Tibial nerve (tissue), 4 donors: ENCODE measurements at places on chromosomes 13 and 19.

GRCh38 chr19:13428352-13428751 lies 77.9 kb downstream of the CACNA1A start:
- no peaks in the 10 kb centered on the region for H3K36me3 ChIP-seq
- H3K27me3 ChIP-seq: no peaks in the 10 kb centered on the region
- no peaks in the 10 kb centered on the region for H3K4me1 ChIP-seq
- DNase-seq: peak; percentile 4
- H3K27ac ChIP-seq: no peak overlapping the region
- H3K4me3 ChIP-seq: no peak overlapping the region

- H3K27me3 ChIP-seq: no peaks in the 10 kb centered on the region
- no peak for DNase-seq
- H3K27ac ChIP-seq: no peak overlapping the region
- no peak overlapping the region for H3K4me3 ChIP-seq
Observed at GRCh38 chr19:11364935-11365334, 9.5 kb upstream of the SWSAP1 start.

DNA sequence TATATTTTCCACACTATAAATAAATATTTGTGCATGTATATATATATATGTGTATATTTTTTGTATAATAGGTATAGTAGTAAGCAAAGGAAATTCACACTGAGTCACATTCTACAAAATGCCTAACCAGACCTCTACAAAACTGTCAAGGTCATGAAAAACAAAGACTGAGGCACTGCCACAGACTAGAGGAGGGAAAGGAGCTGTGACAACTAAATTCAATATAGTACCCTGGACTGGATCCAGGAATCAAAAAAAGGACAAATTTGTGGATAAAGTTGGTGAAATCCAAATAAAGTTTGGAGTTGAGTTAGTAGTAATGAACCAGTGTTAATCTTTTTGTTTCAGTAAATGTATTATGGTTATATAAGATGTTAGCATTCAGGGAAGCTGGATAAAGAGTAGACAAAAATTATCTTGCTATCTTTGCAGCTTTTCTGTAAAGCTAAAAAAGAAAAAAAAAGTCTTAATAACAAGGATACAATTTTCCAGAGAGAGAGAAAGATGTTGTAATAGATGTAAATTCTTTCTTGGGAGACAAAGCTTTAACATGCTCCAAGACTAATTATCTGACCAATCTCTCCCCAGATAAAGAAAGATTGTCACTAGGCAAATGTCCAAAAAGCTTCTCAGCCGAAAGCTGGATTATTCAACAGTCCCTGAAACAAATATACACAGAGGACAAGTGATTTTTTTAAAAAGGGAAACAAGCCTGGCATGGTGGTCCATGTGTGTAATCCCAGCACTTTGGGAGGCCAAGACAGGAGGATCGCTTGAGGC lies 19.1 kb downstream of the SYDE1 start:
- H3K27ac ChIP-seq: peak overlapping the region; percentile 69
- H3K4me1 ChIP-seq: peaks cover 24% of the 10 kb centered on the region
- H3K4me3 ChIP-seq: peak overlapping the region; percentile 69
- no peak for DNase-seq
- H3K27me3 ChIP-seq: no peaks in the 10 kb centered on the region
- peaks cover 2% of the 10 kb centered on the region for H3K36me3 ChIP-seq

DNA sequence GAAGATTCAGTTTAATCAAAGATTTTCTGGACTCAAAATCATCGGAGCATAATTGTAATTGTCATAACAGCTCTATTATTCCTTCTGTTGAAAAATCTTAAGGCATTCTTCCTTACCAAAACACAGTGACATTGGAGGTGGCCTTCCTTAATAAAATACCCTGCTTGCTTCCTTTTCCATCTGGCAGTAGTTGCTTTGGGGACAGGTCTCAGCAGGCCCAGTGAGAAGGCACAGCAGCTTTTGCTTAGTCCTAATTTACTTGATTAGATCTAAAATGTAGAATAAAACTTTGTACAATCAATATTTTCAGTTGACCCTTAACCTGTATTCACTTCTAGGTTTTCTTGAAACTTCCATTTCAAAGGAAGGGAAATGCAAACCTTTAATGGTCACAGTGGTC lies 471.6 kb downstream of the PCDH20 start:
- no peak overlapping the region for H3K27ac ChIP-seq
- no peaks in the 10 kb centered on the region for H3K27me3 ChIP-seq
- no peak for DNase-seq
- no peak overlapping the region for H3K4me3 ChIP-seq
- no peaks in the 10 kb centered on the region for H3K36me3 ChIP-seq

GRCh38 chr13:48630773-48631172 lies 23.0 kb upstream of the CYSLTR2 start:
- no peaks in the 10 kb centered on the region for H3K4me1 ChIP-seq
- DNase-seq: no peak
- no peak overlapping the region for H3K4me3 ChIP-seq
- peak overlapping the region; percentile 31 for H3K27ac ChIP-seq
- H3K27me3 ChIP-seq: no peaks in the 10 kb centered on the region
- H3K36me3 ChIP-seq: no peaks in the 10 kb centered on the region

GRCh38 chr13:112127564-112128330 lies 60.8 kb downstream of the SOX1 start:
- DNase-seq: no peak
- H3K27ac ChIP-seq: no peak overlapping the region
- H3K36me3 ChIP-seq: no peaks in the 10 kb centered on the region
- no peaks in the 10 kb centered on the region for H3K27me3 ChIP-seq
- no peak overlapping the region for H3K4me3 ChIP-seq
- H3K4me1 ChIP-seq: no peaks in the 10 kb centered on the region

GRCh38 chr13:51101636-51102235 lies 9.3 kb downstream of the C13orf42 start:
- H3K27me3 ChIP-seq: no peaks in the 10 kb centered on the region
- no peak for DNase-seq
- no peaks in the 10 kb centered on the region for H3K4me1 ChIP-seq
- no peak overlapping the region for H3K4me3 ChIP-seq
- H3K36me3 ChIP-seq: no peaks in the 10 kb centered on the region

GRCh38 chr13:40697711-40698110 lies 31.3 kb upstream of the FOXO1 start:
- H3K4me1 ChIP-seq: no peaks in the 10 kb centered on the region
- no peak for DNase-seq
- H3K27me3 ChIP-seq: no peaks in the 10 kb centered on the region
- H3K27ac ChIP-seq: no peak overlapping the region
- no peak overlapping the region for H3K4me3 ChIP-seq
- H3K36me3 ChIP-seq: no peaks in the 10 kb centered on the region

DNA sequence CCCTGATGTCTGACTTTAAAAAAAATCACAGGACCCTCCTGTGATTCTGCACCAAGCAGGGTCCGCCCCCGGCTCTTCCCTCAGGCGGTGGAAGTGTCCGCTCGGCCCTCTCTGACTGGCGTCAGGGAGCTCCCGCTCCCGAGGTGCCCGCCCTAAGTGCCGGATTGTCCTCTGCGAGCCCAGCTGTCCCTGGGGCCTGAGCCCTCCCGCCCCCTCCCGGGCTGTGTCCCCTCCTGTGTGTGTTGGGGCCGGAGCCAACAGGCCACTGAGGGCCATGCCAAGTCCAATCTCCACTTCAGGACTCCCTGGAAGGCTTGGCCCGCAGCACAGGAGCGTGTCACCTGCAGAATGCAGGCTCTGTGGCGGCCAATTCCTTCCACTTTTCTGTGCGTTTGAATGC lies 25.4 kb downstream of the MAP2K2 start:
- H3K4me1 ChIP-seq: peaks cover 13% of the 10 kb centered on the region
- H3K36me3 ChIP-seq: peaks cover 93% of the 10 kb centered on the region
- H3K27me3 ChIP-seq: no peaks in the 10 kb centered on the region
- DNase-seq: no peak
- no peak overlapping the region for H3K27ac ChIP-seq

- H3K27ac ChIP-seq: no peak overlapping the region
- DNase-seq: no peak
- no peaks in the 10 kb centered on the region for H3K27me3 ChIP-seq
- H3K4me1 ChIP-seq: no peaks in the 10 kb centered on the region
- H3K4me3 ChIP-seq: no peak overlapping the region
Observed at GRCh38 chr13:36454121-36454520, 21.8 kb downstream of the CCNA1 start.

DNA sequence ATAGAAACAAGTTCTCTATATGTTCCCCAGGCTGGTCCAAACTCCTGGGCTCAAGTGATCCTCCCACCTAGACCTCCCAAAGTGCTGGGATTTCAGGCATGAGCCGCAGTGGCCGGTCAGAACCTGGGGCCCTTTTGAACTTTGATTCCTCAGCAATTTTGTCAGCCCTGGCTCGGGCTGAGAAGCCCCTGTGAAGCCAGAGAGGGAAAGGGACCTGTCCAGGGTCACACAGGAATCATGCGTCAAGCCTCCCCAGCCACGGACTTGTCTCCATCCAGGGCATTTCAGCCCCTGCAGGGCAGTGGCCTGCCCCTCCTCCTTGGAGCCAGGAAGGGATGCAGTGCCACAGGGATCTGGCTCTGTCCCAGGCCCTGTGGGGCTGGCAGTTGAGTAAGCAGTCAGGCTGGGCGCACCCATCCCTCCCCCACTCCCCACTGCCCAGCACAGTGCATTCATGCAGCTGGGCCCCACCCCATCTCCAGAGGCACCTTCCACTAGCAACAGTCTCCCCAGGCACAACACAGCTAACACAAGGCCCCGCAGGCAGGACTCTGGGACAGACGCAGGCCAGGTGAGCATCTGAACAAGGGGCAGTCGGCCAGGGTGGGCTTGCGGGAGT lies at the start of gene CAPS:
TSS of gene CAPS (plus strand) at position 516 of the 619 bp plus-strand sequence. CDS start 153 bp downstream, outside the sequence.
- no peaks in the 10 kb centered on the region for H3K36me3 ChIP-seq
- no peak within 1 kb of the TSS for H3K4me3 ChIP-seq
- H3K27ac ChIP-seq: peak within 1 kb of the TSS; percentile 66
- peaks cover 39% of the 10 kb centered on the region for H3K4me1 ChIP-seq
- H3K27me3 ChIP-seq: no peaks in the 10 kb centered on the region

GRCh38 chr13:39321574-39321973 lies 281.4 kb downstream of the LHFPL6 start:
- no peaks in the 10 kb centered on the region for H3K4me1 ChIP-seq
- DNase-seq: peak; percentile 58
- H3K36me3 ChIP-seq: no peaks in the 10 kb centered on the region
- H3K27ac ChIP-seq: no peak overlapping the region
- no peak overlapping the region for H3K4me3 ChIP-seq

- no peak for DNase-seq
- no peaks in the 10 kb centered on the region for H3K4me1 ChIP-seq
- H3K27me3 ChIP-seq: peaks cover 3% of the 10 kb centered on the region
- no peaks in the 10 kb centered on the region for H3K36me3 ChIP-seq
Observed at GRCh38 chr13:91405240-91405639, 6.8 kb downstream of the GPC5 start.
